ENCODE measurements at places on chromosomes 1 and 21.
A peak's percentile ranks its signal among the peaks of the same experiment; 100 is the strongest.

- no peak for DNase-seq
Measured at GRCh38 chr1:205735218-205735617, 14.8 kb downstream of the NUCKS1 start.

- DNase-seq, result peak; percentile 61
Measured at GRCh38 chr1:233240829-233241682, 54.5 kb downstream of the PCNX2 start.

DNA sequence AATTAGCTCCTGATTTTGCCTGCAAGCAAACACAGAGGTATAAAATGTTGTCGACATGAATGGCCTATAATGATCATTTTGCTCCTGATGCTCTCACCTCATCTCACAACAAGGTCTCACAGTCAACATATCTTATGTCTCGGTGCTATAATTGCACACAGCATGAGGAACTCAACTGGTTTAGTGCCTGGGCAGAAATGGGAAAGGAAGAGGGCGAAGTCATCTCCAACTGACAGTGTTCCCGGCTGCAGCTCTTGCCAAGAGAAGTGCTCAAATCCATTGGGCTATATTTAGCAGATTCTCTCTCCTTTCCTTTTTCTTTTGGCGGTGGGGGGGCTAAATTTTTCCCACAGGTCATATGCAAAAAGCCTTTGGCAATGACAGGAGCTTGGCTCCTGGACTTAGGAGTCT is 53.0 kb downstream of the SLC45A1 start:
- peak; percentile 85 for DNase-seq

DNA sequence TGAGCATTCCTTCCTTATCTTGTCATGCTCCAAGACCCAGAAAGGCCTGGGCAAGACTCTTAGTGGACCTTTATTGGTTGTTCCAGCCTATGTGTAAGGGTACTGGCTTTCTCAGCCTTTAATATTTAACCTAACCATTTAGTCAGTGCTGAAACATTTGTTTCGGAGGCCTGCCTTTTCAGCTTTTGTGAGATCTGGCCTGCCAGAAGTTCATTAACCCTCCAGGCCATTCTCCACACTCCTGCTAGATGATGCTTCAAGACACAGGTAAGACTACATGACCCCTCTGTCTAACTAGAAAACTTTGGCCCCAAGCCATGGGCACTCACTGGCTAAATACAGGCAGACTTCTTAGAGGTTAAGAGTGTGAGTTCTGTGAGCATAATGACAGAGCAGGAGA is 138.4 kb upstream of the ZP4 start:
- no peak for DNase-seq

DNA sequence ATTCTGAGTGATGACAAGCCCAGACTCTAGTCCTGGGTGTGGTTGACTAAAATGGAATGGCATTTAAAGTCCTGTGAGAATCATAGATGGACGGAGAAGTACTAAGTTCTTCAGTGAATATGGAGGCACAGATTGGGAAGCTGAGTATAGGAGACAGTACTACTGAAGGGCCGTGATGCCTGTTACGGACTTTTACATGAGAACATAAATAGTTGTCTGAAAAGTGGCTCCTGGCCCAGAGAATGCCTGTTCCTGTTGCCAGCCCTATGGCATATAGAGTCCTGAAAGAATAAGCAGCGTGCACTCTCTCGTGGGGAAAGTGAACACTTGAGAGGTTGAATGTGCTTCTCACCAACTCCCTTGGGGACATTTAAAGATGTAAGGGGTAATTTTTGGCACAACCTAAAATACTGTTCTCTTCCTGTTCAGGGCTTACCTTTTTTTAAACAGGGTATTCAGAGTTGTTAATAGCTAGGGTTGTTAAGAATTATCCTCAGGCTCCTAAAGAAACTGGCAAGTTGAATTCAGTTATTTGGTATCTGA is 20.4 kb downstream of the CCT8 start:
- peak; percentile 47 for DNase-seq

- DNase-seq, result no peak
Measured at GRCh38 chr1:52358851-52359497, 7.0 kb downstream of the CC2D1B start.

DNA sequence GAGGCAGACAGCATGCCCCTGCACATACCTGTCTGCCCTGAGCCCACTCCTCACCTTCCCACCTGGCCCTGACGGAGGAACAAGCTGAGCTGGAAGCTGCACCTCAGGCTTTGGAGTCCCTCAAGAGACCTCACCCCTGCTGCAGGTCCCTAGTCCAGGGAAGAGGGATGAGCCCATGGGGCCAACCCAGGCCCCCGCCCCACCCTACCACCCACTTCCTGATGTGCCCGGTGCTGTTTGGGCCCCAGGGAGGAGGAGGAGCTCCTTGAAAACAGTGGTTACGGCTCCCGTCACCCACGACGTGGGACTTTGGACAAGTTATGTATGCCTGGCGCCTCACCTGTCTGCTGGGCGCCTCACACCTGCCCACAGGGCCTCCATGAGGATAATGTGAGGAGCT is 250.2 kb downstream of the NPHP4 start:
- no peak for DNase-seq

- no peak for DNase-seq
Measured at GRCh38 chr1:221688488-221688843, 53.4 kb downstream of the DUSP10 start.

DNA sequence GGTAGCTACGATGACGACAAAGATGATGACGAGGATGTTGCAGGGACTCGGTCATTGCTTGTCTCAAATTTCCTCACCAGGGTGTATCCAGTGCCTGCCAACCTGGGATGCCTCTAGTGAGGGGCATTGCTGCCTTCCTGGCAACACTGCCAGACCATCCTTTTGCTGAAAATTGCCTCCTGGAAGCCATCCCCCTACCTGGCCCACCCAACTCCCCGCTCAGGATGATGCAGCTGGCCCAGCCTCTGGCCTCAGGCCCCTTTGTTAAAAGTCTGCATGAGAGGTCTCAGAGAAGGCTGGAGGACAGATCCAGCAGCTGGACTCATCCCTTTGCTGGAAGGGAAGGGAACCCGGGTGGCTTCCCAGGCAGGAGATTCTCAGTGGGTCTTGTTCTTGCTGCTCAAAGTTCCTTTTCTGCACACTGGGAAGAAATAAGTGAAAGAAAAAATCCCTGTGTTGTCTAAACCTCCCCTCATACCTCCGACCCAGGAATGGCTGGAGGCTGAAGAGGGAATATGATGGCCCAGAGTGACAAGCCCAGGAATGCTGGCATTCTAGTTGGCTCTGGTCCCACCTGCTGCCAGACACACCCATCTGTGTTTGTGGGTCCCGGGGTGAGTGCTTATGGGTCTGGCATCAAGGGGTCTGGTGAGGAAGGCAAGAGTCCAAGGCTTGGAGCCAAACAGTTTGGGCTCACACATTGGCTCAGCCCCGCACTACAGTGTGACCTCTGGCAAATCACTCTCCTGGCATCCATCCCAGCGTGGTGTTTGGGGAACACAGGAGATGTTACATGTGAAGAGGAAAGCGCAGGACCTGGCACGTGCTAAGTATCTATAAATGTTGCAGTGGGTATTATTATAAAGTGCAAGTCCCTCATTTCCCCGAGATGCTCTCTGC is 6.7 kb upstream of the FNDC5 start:
- DNase-seq, result peak; percentile 78

DNA sequence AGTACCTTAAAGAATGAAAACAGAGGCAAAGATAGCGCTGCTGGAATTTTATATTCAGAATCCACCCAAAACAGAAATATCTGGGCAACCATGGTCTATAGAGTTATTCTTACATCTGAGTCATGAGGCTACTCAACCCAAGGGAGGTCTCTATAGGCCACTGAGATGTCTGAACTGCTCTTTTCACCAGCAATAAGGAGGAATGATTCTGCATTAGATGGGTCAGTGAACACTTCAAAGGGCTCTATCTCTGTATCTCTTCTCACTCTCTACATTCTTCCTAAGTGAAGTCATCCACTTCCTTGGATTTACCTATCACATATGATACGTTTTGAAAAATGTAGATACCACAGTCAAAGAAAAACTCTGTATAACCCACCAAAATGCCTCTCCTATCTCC is 90.2 kb upstream of the NGF start:
- no peak for DNase-seq

GRCh38 chr1:26122988-26123973 is 11.7 kb downstream of the PDIK1L start:
- DNase-seq, result no peak

GRCh38 chr1:25205786-25206185 is 26.5 kb downstream of the SYF2 start:
- DNase-seq, result no peak

GRCh38 chr1:76939050-76939816 is 72.0 kb downstream of the ST6GALNAC5 start:
- DNase-seq, result no peak

DNA sequence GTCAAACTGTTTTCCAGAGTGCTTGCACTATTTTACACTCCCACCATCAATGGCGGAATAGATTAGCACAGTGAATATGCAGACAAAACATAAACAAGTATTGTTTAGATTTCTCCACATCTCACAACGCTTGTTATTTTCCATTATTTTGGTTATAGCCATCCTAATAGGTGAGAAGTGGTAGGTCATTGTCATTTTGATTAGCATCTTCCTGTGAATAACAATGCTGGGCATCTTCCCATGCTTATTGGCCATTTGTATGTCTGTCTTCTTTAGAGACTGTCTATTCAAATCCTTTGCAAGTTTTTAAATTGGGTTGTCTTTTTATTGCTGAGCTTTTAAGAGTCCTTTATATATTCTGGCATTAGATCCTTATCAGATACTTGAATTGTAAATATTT is 54.7 kb downstream of the LRRC71 start:
- DNase-seq, result no peak
